ENCODE measurements at places on chromosomes 11 and 22.

DNA sequence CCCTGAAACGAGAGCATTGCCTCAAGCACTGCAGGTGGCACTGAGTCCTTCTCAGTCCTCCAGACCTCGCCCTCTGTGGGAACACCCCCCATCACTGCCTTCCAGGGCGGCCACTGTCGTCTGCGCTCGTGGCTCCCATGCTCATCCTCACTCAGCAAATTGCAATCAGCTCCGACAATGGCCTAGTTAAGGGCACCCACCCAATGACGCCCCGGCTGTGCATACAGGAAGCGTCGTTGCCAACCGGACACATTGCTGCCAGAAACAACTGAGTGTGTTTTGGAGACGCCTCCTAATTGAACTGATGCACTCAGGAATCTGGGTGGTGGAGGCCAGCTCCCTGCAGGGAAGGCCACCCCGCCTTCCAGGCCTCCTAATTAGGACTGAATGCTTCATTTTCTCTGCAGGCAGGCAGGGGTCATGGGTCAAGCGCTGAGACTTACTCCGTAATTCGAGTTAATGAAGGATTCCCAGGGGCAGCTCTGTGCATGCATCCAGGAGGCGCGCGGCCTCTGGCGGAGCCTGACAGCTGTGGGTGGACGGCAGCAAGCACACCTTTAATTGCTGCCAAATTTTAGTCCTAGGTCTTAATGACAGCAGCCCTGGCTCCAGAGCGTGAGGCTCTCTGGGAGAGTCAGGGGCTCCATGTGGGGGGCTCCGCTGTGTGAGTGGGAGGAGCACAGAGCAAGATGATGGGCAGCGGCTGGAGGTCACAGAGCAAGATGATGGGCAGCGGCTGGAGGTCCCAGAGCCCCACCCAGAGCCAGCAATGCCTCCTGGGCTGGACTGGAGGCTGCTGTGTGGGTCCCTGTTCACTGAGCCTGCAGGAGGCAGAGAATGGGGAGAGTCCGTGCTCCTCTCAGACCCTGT, 199.0 kb downstream of the BRD1 start:
- DNase-seq = no peak

DNA sequence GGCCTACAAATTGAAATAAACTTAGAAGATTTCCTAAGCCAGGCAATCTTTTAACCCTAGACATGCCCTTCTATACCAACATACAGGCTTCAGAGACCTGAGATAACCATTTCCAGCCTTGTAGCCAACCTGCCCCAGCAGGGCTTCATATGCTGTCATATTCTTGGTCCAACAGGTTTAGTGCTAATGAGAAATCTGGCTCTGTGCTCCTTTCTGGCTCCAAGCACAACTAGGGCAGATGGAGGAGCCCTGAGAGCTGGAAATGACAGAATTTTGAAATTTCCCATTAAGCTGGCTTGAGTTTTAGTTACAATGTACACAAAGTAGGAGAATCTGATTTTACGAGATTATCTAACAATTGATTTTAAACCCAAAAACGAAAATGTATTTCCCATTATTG, 323.0 kb upstream of the CCDC90B start:
- DNase-seq = no peak

- peak; percentile 80 for DNase-seq
Measured at GRCh38 chr11:721741-722345, 15.8 kb downstream of the EPS8L2 start.

DNA sequence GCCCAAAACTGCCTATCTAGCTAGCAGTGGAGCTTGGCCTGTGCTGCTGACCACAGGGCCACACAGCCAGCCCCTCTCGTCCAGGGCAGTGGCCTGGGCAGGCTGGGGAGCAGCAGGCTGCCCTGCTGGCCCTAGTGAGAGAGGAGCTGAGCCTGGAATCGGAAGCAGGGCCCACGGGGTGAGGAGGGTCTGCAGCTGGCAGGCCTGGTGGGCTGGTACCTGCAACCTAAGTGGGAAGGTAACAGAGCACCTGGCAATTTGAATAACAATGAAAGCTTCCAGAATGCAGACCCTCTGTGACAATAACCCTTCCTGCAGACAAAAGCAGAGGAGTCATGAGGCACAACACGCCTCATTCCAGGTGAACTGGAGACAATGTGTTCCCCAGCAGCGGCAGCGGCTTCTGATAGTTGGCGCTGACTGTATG, 31.8 kb upstream of the RFPL3 start:
- no peak for DNase-seq

DNA sequence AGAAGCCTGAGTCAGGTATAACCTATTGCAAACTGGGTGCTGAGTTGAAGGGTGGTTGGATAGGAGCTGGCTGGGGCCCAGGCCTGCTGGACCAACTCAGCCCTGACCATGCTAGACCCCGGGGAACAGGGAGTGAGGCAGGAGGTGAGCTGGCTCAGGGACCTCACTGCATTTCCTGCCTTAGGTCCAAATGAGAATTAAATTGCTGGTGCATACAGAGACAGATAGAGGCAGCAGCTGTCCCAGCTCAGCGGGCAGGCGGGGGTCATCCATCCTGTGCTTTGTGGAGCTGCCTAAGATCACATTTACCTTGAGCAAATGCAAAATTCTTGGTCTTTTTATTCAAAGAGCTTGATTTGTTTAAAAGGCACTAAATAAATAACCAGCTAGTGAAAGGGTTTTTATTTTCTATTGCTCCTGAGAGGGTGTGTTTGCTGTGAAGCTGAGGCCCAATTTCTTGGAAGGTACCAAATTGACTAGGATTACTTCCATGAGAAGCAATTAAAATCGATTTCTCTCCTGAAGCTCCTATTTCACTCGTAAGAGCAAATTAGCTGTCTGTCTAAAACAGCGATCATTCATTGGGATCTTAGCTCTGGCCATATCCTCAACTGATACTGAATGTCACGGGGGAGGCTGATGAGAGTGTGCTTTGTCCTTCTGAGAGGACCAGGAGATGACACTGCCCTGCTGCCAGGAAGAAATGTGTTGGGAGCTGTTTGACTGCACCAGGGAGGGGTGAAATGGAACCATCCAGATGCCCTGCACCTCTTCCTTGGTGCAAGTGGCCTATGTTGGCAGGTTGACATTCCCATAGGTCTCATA, 24.9 kb downstream of the USH1C start:
- DNase-seq = no peak

Data from NCI-H510A (cell line).